ENCODE measurements at places on chromosomes 2 and 18. TPM values are rescaled to one million over a fixed set of nuclear protein-coding genes. Genes with fewer than 3 reads are reported as not detected.

DNA sequence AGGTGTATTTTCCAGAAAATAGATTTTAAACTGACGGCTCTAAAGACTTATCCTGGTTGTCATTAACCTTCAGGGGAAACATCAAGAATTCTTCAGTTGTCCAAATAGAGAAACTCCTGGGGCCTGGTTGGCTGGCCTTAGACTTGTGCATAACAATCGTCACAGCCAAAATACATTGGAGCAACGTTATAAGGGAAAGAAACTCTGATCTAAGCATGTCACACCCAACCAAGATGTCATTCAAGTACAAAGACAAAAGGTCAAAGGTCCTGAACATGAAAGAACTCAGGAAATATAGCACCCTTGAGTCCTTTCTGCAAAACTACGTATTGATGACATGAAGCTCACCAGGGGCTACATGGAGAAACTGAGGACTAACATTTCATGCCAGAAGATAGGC, 23.8 kb upstream of the APCDD1 start:
- DNase-seq, result no peak

DNA sequence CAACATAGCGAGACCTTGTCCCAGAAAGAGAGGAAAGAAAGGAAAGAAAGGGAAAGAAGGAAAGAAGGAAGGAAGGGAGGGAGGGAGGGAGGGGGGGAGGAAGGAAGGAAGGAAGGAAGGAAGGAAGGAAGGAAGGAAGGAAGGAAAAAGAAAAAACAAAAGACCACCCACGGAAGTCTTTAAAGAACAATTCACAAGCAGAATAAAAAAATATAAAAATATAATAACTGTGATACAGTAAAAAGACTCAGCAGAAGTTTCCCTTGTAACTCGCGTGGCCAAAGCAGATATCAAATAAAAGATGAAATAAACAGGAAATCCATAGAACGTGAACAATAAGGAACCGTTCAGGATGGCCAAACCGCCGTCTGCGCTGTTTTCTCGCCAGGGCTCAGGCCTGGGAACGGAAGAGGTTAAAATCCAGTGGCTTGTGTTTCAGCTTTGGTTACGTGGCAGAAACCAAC, 1.2 kb upstream of the SLC1A4 start:
- no peak for DNase-seq

- no peak for DNase-seq
These were observed 110.7 kb upstream of the PTPRM start for GRCh38 chr18:7456376-7456775.

DNA sequence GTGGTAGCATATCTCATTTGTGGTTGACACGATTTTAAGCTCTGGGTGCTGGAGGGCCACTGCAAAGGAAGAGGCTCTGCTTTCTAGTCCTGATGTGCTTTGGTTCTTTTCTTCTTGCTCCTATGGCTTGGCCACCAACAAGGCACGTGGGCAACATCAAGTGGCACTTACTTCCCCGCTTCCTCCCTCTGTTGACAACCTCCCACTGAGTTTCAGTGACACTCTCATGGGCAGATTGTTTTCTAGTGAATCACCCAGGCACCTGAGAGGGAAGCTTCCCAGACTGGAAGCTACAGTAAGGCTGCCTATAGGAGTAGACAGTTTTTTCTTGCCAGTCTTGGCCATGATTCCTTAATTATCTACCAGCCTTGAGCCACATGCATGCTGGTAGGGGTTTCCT, 89.0 kb downstream of the NBAS start:
- DNase-seq, result no peak

DNA sequence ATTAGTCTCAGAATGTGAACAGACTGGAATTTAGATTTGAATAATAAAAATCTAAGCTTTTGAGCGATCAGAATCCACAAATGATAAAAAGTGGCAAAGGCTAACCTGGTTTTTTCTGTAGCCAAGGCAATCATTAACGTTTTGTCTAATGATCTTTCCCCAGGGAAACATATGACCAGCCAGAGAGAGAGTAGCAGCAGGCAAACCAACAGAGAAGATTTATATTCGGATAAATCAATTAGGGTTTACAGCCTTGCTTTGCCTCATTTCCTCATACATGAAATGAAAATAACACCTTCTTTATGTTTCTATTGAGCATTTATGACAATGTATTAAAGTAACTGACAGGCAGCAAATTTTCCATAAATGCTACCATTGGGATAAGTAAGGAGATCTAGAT, 14.5 kb downstream of the TIA1 start:
- no peak for DNase-seq

Gene UGT1A3
- total RNA-seq, result not detected

Gene SCG2
- total RNA-seq, result 0.06 TPM

Measured in epithelial cell of proximal tubule (primary cell).